ELF-1 (cell line): ENCODE measurements at places on chromosomes 6 and 20.

DNA sequence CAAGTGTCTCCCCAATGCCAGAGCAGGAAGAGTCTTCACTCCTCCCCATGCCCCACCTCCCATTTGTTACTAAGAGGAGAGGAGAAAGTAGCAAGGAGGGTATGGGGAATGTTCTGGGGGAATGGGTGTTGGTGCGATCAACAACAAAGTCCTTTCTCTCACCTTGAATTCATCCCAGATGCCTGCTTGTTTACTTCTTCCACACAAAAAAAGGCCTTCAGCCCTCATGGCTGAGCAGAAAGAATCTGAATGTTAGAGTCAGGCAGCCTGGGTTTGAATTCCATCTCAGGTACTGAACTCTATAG lies 9.9 kb downstream of the MOG start:
- DNase-seq: peak; percentile 57

- no peak for DNase-seq
These were observed 65.6 kb downstream of the CDC5L start for GRCh38 chr6:44453146-44453545.

- DNase-seq: no peak
These were observed 6.0 kb upstream of the RIPPLY2 start for GRCh38 chr6:83847179-83847578.

- peak; percentile 34 for DNase-seq
These were observed 6.9 kb upstream of the SPDEF start for GRCh38 chr6:34562861-34563512.

DNA sequence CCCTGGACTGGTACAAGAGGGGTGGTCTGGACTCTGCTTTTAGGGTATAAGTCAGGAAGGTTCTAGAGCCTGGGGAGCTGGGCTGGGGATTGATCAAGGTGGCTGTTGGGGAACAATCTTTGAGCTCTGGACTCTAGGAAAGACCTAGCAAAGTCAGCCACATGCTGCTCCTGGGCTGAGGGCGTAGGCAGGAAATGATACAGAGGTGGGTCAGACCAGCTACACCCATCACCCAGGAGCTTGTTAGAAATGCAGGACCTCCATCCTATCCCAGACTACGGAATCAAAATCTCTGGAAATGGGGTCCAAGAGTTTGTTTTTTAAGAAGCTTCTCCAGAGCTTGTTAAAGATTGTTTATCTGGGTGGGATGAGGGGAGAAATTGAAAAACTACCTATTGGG lies 9.4 kb downstream of the ADTRP start:
- DNase-seq: no peak

DNA sequence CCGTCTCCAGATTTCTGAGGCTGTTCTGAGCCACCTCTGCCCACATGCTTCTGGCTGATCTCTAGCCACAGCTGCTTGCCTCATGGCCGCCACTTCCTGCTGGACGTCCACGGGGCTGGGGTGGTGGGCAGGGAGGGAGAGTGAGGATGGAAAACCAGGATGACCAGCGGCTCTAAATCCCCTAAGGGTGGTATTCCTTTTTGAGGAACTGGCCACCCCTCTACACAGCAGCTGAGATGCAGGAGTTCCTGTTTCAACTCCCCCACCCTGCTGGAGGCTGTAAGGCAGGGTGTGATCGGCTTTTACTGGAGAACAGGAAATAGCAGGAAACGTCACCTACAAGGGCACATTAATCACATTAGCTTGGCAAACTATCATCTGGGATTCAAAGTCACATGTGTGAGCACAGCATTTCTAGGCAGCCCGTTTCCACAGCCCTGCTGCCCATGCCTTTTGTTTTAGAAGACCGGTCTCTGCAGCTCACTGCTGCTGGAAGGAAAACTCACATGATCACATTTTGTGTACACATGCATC lies 181.6 kb upstream of the ECI2 start:
- peak; percentile 60 for DNase-seq

- no peak for DNase-seq
These were observed 278 bp downstream of the UST start for GRCh38 chr6:148747145-148747470.
